ENCODE measurements at places on chromosomes 3 and 15. TPM values are rescaled to one million over a fixed set of nuclear protein-coding genes. Genes with fewer than 3 reads are reported as not detected.

GRCh38 chr3:168431491-168431890 is 335.8 kb upstream of the GOLIM4 start:
- DNase-seq: no peak

Gene MASP1
- 6.6 TPM for polyA plus RNA-seq

Gene NR2E3
- polyA plus RNA-seq: 0.21 TPM

GRCh38 chr3:86653661-86654205 is 337.2 kb downstream of the VGLL3 start:
- no peak for DNase-seq

Gene SLC38A3
- 6.8 TPM for polyA plus RNA-seq
